ENCODE measurements at places on chromosomes 1 and 21. TPM values are rescaled to one million over a fixed set of nuclear protein-coding genes. Genes with fewer than 3 reads are reported as not detected.

The LCE2D gene
- total RNA-seq: not detected

The GPR37L1 gene
- total RNA-seq: 0.30 TPM

The GRIK3 gene
- total RNA-seq: 1.2 TPM

The RGS13 gene
- total RNA-seq: not detected

The SH2D2A gene
- total RNA-seq: 2.1 TPM

All from adrenal gland (tissue), 19 donors.